ENCODE measurements at places on chromosomes 1 and 21. TPM values are rescaled to one million over a fixed set of nuclear protein-coding genes. Genes with fewer than 3 reads are reported as not detected.

- H3K27me3 ChIP-seq: no peaks in the 10 kb centered on the region
- no peaks in the 10 kb centered on the region for H3K4me1 ChIP-seq
- H3K36me3 ChIP-seq: peaks cover 16% of the 10 kb centered on the region
- H3K4me3 ChIP-seq: no peak overlapping the region
- H3K27ac ChIP-seq: no peak overlapping the region
- DNase-seq: no peak
Measured at GRCh38 chr1:40281853-40282252, 23.8 kb downstream of the ZMPSTE24 start.

GRCh38 chr1:216054600-216054999 lies 368.6 kb downstream of the USH2A start:
- H3K27ac ChIP-seq: no peak overlapping the region
- H3K4me3 ChIP-seq: no peak overlapping the region
- no peaks in the 10 kb centered on the region for H3K27me3 ChIP-seq

Gene ASH1L
- 7.8 TPM for polyA plus RNA-seq

DNA sequence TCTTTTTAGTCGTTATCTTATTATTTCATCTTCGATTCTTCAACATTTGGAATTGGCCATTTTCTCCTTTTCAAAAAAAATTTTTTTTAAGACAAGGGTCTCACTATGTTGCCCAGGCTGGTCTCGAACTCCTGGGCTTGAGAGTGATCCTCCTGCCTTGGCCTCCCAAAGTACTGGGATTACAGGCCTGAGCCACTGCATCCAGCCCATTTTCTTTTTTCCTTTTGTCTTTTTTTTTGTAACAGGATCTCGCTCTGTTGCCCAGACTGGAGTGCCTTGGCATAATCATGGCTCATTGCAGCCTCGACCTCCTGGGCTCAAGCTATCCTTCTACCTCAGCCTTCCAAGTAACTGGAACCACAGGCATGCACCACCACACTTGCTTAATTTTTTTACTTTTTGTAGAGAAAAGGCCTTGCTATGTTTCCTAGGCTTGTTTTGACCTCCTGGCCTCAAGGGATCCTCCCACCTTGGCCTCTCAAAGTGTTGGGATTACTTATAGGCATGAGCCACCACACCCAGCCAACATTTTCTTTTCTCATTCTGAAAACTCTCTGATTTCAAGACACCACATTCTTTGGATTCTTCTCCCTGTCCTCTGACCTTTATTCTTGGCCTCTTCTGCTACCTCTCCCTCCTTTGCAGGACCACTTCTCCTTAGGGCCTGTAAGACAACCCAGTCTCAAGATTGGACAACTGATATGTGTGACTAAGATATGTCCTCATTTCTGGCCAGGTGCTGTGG lies 6.0 kb upstream of the MAP1LC3C start:
- H3K27ac ChIP-seq: no peak overlapping the region
- no peak overlapping the region for H3K4me3 ChIP-seq
- H3K36me3 ChIP-seq: no peaks in the 10 kb centered on the region
- no peaks in the 10 kb centered on the region for H3K4me1 ChIP-seq
- no peak for DNase-seq
- H3K27me3 ChIP-seq: no peaks in the 10 kb centered on the region

GRCh38 chr1:26138974-26139558 lies 19.8 kb upstream of the FAM110D start:
- no peak for DNase-seq
- no peaks in the 10 kb centered on the region for H3K36me3 ChIP-seq
- no peaks in the 10 kb centered on the region for H3K4me1 ChIP-seq
- no peaks in the 10 kb centered on the region for H3K27me3 ChIP-seq
- no peak overlapping the region for H3K27ac ChIP-seq
- no peak overlapping the region for H3K4me3 ChIP-seq

GRCh38 chr21:35197992-35198431 lies 148.9 kb upstream of the RUNX1 start:
- no peaks in the 10 kb centered on the region for H3K36me3 ChIP-seq
- H3K27ac ChIP-seq: no peak overlapping the region
- no peaks in the 10 kb centered on the region for H3K27me3 ChIP-seq
- H3K4me1 ChIP-seq: no peaks in the 10 kb centered on the region
- no peak for DNase-seq

Gene GSTM5
- polyA plus RNA-seq: 3.8 TPM

DNA sequence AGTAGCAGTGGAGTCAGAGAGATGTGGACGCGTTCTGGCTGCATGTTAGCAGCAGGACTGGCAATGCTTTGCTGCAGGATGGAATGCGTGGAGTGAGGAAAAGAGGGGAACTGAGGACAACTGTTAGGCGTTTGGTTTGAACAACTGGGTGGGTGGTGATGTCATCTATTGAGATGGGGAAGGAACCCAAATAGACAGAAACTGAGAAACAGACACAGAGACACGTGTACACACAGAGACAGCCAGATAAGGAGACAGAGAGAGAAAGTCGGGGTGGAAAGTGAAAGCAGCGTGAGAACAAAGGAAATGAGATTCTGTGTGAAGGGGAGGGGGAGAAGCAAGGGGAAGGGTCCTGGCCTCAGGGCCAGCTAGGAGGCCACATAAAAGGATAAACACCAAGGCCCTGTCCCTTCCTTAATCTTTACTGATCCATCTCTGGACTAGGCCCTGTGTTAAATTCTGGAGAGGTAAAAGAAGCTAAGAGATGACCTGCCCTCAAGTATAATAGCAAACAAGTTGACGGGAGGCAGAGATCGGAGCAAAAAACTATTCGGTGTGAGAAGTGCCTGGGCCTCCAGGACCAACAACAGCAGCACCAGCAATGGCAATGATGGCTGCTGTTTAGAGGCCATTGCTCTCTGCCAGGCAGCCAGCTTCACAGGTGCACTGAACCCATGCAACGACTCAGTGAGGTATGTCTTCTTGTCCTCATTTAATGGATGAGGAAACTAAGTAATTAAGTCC lies 31.6 kb downstream of the VWA5B1 start:
- no peak overlapping the region for H3K4me3 ChIP-seq
- DNase-seq: no peak
- H3K36me3 ChIP-seq: no peaks in the 10 kb centered on the region
- H3K27ac ChIP-seq: no peak overlapping the region
- H3K27me3 ChIP-seq: no peaks in the 10 kb centered on the region

Gene C1orf185
- not detected for polyA plus RNA-seq

- no peak overlapping the region for H3K27ac ChIP-seq
- H3K4me1 ChIP-seq: no peaks in the 10 kb centered on the region
- no peaks in the 10 kb centered on the region for H3K36me3 ChIP-seq
- H3K4me3 ChIP-seq: no peak overlapping the region
- no peak for DNase-seq
Measured at GRCh38 chr1:212955098-212955497, 4.8 kb downstream of the VASH2 start.

- H3K27me3 ChIP-seq: no peaks in the 10 kb centered on the region
- H3K4me1 ChIP-seq: peaks cover 53% of the 10 kb centered on the region
- peak; percentile 82 for DNase-seq
- H3K4me3 ChIP-seq: no peak overlapping the region
- no peaks in the 10 kb centered on the region for H3K36me3 ChIP-seq
Measured at GRCh38 chr1:164786980-164787833, 228.2 kb downstream of the PBX1 start.

DNA sequence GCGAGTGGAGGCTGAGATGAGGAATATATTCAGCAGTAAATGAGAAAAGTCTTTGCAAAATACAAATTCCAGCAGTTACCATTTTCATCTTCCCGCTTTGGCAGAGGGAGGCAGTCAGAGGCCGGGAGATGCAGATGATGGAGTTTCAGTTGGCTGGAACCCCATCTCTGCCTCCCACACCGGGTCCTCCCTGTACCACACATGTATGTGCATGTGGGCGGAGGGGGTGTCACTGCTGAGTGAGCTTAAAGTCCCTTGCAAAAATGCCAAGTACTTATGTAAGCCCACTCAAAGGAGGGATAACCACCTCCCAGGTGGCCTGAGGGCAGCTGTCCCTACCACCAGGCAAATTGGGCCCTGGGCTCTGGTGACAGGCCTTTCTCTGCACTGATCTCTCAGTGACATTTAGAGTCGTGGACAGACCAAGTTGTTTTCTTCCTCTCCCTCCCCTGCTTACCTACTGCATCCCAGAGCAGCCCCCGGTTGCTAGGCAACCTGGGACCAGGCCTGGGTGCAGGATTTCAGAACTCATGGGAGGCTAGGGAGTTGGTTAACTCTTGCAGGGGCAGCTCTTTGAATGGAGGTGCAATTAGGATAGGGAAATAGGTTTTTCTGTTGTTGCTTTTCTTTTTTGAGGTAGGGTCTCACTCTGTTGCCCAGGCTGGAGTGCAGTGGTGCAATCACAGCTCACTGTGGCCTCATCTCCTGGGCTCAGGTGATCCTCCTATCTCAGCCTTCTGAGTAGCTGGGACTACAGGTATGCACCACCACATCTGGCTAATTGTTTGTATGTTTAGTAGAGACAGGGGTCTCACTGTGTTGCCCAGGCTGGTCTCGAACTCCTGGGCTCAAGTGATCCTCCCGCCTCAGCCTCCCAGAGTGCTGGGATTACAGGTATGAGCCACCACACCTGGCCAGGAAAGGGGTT lies 17.1 kb upstream of the UBXN10 start:
- H3K36me3 ChIP-seq: no peaks in the 10 kb centered on the region
- DNase-seq: no peak
- no peaks in the 10 kb centered on the region for H3K27me3 ChIP-seq

- no peaks in the 10 kb centered on the region for H3K27me3 ChIP-seq
- no peak overlapping the region for H3K27ac ChIP-seq
- H3K36me3 ChIP-seq: peaks cover 17% of the 10 kb centered on the region
- no peaks in the 10 kb centered on the region for H3K4me1 ChIP-seq
- H3K4me3 ChIP-seq: no peak overlapping the region
Measured at GRCh38 chr1:11134251-11134897, 34.7 kb upstream of the EXOSC10 start.

GRCh38 chr1:167532964-167533824 lies 14.9 kb upstream of the CD247 start:
- no peak overlapping the region for H3K27ac ChIP-seq
- no peak overlapping the region for H3K4me3 ChIP-seq
- H3K36me3 ChIP-seq: no peaks in the 10 kb centered on the region
- H3K4me1 ChIP-seq: no peaks in the 10 kb centered on the region
- no peaks in the 10 kb centered on the region for H3K27me3 ChIP-seq
- no peak for DNase-seq

DNA sequence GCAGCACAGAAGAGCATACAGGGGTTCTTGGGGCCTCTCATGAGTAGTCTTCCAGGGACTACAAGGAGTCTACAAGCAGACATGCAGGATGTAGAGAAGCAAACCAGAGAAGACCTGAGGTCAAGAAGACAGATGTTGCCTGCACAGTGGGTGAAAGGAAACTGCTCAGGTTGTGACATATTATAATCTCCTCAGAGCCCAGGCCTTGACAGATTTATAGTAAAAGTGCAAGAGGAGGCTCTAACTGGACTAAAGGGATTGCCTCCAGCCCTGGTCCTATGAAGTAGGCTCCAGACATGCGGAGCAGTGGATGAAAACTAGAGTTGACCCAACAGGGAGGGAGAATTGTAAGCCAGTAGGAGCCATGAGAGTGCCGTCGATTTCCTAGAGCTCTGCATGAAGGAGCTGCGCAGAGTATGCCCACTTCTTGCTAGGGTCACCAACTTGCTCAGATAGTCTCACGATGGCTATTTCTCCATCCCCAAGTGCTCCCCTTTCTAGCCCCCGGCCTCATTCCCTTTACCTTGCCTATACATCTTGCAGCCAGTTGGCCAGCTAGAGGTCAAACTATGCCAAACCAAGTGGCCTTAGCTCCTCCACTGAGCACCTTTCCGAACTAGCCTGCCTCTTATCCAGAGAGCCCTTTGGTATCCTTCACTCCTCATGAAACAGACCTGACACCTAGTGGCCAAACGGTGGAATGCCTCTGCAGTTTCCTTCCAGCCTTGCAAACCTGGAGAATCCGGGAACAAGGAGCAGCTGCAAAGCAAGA lies 36.2 kb upstream of the IPO9 start:
- no peak overlapping the region for H3K4me3 ChIP-seq
- no peaks in the 10 kb centered on the region for H3K4me1 ChIP-seq
- H3K27ac ChIP-seq: no peak overlapping the region
- H3K27me3 ChIP-seq: no peaks in the 10 kb centered on the region
- H3K36me3 ChIP-seq: no peaks in the 10 kb centered on the region
- peak; percentile 70 for DNase-seq

DNA sequence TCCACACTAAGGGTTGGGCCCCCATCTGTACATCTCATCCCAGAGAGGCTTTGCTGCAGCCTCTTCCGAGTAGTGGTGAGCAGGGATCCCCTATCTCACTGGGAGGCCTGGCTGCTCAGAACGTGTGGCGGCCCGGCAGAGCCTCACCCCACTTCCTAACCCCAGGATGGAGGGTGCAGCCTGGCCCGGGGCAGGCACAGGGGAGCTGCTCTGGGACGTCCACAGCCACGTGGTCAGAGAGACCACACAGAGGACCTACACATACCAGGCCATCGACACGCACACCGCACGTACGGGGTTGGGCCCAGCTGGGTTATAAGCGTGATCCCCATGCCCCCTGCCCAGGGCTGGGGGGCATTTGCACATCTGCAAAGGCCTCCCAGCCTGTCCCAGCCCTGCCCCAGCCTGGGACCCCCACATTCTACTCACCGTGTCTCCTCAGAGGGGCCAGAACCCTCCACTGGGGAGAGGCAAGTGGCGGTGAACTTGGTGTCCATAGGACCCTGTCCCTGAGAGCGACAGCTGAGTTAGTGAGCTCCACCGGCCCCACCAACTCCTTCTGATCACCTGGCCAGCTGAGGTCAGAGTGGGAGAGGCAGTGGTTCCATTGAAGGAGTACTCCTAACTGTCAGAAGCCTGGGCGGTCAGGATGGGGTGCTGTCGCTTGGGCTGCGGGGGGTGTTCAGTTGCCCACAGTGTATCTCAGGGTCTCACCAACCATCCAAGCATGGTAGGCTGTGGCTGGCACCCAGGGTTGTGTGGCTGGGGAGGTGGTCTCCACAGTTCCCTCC lies 41.2 kb downstream of the TRIM11 start:
- DNase-seq: peak; percentile 1
- no peak overlapping the region for H3K4me3 ChIP-seq
- H3K27ac ChIP-seq: no peak overlapping the region
- peaks cover 6% of the 10 kb centered on the region for H3K4me1 ChIP-seq

GRCh38 chr1:93501399-93501798 lies 53.5 kb downstream of the FNBP1L start:
- H3K4me1 ChIP-seq: no peaks in the 10 kb centered on the region
- H3K27ac ChIP-seq: no peak overlapping the region

GRCh38 chr1:56948403-56949023 lies 17.3 kb downstream of the C8B start:
- no peaks in the 10 kb centered on the region for H3K4me1 ChIP-seq
- no peak overlapping the region for H3K4me3 ChIP-seq
- H3K27me3 ChIP-seq: no peaks in the 10 kb centered on the region
- no peak overlapping the region for H3K27ac ChIP-seq

DNA sequence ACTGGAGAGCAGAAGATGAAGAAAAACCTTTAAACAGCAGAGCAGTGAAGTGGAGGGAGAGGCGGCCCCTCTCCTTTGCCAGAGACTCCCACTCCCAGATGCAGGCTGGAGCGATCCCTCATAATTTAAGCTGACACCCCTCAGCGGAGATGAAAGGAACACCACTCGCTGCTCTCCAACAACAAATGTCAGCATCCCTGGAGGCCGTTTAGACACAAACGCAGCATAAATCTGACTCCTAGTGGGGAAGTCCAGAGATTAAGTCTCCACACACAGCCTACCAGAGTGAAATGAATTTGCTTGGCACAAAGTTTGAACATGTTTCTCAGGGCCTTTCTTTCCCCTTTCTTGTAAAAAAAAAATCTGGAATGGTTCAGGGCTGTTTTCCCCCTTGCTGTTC lies 137.8 kb downstream of the LMX1A start:
- H3K27me3 ChIP-seq: no peaks in the 10 kb centered on the region
- no peaks in the 10 kb centered on the region for H3K4me1 ChIP-seq
- H3K27ac ChIP-seq: no peak overlapping the region
- DNase-seq: no peak
- no peak overlapping the region for H3K4me3 ChIP-seq
- no peaks in the 10 kb centered on the region for H3K36me3 ChIP-seq

GRCh38 chr1:92126088-92126487 lies 45.9 kb downstream of the BTBD8 start:
- no peak for DNase-seq
- no peak overlapping the region for H3K27ac ChIP-seq
- no peak overlapping the region for H3K4me3 ChIP-seq
- no peaks in the 10 kb centered on the region for H3K27me3 ChIP-seq
